Effector memory CD8-positive, alpha-beta T cell (primary cell): ENCODE measurements at places on chromosomes 1 and 21.

- DNase-seq: no peak
Measured at GRCh38 chr1:206955476-206956451, 9.5 kb upstream of the PIGR start.

- no peak for DNase-seq
Measured at GRCh38 chr1:183821309-183821888, 16.5 kb downstream of the RGL1 start.

DNA sequence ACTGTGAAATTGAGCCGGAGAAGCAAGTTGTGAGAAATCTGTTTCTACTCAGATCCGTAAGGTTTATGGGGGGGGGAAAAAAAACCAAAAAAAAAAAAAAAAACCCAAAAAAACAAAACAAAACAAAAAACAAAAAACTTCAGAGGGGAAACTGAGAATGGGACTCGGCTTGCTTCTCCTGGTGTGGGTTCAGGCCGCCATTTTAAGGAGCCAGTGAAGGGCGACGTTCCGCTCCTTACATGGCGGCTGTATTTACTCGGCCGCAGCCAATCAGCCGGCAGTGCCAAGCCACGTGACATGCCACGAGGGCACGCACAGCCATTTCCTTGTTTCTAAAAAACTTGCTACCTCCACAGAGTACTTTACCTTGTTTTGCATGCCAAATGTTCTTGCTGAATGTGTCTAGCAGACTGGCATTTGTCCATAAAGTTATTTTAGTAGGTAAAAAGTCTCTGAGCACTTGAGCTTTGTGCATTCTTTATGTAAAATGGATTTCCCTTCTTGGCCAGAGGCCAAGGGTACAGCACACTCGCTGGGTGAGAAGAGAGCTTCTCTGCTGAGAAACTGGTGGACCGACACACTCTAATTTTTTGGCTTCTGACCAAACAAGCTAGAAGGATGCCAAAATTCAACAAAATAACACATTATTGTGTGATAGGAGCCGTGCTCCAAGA, 101.8 kb downstream of the NFIA start:
- DNase-seq: no peak

DNA sequence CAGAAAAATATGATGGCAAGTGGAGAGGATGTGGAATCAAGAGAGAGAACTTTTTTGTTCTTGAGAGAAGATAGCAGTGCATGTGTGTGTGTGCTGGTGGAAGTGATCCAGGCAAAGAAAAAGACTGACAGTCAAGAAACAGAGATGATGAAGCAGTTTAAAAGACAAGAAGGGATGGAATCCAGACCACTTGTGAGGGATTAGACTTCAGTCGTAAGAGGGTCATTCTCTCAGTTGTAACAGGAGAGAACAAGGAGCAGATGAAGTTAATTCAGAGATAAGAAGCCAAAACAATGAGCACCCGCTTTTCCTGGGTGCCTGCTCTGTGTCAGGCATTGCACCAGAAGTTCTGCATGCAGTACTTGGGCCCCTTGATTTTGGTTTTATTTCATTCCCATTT, 76.6 kb downstream of the RNF220 start:
- DNase-seq: no peak

GRCh38 chr1:15676010-15676409, 8.1 kb upstream of the PLEKHM2 start:
- DNase-seq: no peak
